ENCODE measurements at places on chromosomes 4 and X.

GRCh38 chr4:188031751-188032150, 36.2 kb downstream of the ZFP42 start:
- no peak for DNase-seq

DNA sequence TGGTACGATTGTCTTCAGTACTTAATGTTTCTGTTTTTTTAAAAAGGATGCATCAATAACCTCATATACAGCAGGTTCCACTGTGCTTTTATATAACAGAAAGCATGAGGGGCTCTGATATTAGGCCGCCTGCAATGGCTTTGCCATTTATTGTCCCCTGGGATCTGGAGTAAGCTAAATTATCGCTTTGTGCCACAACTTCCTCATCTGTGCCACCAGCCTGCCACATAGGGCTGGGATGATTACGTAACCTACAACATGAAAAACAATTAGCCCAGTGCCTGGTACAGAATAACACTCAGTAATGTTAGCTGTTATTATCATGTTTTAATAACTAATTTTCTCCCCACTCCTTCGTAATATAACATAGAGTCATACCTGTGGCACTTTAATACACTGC, 65.5 kb upstream of the TRIM2 start:
- no peak for DNase-seq

GRCh38 chr4:6917461-6918271, 8.0 kb downstream of the TBC1D14 start:
- no peak for DNase-seq

DNA sequence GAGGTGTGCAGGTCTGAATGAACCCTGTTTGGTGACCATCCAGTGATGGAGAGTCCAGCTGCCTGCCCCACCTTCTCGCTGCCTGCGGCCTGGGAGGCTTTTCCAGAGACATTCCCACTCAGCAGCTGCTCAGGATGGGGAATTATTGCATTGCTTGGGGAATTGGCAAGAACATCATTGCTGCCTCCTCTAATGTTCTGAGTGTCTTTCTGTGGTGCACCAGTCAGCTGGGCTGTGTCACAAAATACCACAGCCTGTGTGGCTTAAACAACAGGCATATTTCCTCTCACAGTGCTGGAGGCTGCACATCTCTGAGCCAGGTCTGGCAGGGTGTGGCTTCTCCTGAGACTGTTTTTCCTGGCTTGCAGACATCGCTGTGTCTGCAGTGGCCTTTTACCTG, 86.8 kb upstream of the AFAP1 start:
- DNase-seq, result no peak

GRCh38 chr4:153763404-153763803, 3.6 kb upstream of the RNF175 start:
- DNase-seq, result no peak

Data from stimulated activated CD8-positive, alpha-beta memory T cell treated with anti-CD3 and anti-CD28 coated beads, Interleukin-4, amount 100 ng/mL, for 1 hour (primary cell).